ENCODE measurements at places on chromosomes 7 and 10.

DNA sequence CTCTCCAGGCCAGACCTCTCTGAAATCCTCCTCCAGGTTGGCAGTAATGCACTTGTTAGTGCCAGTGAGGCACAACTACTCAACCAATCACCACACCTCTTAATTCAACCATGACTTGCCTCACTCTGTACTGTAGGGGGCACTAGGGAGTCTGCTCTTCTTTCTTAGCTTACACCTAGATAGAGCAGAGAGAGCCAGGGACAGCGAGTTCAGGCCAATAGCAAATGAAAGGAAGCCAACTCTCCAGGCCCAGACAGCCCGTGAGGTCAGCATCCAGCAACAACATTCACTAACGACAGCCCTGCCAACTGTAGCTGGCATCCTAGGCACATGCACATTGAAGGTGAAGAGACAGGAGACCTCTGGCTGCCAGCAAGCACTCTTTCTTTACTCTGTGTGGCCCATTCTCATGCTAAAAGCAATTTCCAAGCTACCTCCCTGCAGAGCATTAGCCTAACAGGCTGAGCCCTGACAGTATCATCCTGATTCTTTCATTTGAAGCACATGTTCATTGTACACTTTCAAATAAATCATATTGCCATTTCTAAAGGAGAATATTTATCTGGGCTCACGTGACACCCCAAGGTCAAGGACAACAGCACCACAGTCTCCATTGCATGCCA lies 136.3 kb downstream of the DPY19L1 start:
- DNase-seq, result no peak

DNA sequence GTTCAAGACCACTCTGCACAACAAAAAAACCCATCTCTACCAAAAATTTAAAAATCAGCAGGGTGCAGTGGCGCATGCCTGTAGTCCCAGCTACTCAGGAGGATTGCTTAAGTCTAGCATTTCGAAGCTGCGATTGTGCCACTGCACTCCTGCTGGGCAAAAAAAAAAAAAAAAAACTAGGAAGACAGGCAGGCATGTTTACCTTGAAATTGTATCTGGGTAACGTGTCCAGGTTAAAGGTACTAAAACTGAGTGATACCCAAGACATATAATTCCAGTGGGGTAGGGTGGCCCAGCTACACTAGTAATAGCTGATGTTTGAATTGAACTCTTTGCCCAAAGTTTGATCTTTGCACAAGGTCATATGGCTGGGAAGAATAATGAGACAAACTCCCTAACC lies 16.2 kb downstream of the GHITM start:
- no peak for DNase-seq

- DNase-seq, result no peak
Observed at GRCh38 chr10:13787015-13787421, 200.3 kb downstream of the PRPF18 start.

GRCh38 chr10:61887772-61888171 lies 13.7 kb upstream of the ARID5B start:
- no peak for DNase-seq

GRCh38 chr10:8086315-8086714 lies 31.8 kb downstream of the GATA3 start:
- DNase-seq, result no peak

DNA sequence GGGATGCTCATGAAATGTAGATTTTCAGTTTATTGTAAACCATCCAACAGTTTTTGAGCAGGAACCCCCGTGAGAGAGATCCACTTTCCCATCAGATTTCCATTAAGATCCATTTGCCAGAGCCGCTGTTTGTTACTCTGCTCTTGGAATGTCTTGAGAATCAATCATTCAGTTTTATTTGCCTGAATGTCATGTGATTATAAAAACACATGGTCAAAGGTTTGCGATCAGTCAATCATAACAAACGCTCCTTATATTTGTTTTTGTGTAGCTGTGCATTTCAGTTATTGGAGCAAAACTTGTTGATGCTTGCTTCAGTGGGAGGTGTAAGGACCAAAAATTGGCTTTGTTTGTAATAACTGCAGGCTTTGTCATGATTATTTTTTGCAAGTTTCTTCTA lies 155.8 kb upstream of the RHOBTB1 start:
- no peak for DNase-seq

DNA sequence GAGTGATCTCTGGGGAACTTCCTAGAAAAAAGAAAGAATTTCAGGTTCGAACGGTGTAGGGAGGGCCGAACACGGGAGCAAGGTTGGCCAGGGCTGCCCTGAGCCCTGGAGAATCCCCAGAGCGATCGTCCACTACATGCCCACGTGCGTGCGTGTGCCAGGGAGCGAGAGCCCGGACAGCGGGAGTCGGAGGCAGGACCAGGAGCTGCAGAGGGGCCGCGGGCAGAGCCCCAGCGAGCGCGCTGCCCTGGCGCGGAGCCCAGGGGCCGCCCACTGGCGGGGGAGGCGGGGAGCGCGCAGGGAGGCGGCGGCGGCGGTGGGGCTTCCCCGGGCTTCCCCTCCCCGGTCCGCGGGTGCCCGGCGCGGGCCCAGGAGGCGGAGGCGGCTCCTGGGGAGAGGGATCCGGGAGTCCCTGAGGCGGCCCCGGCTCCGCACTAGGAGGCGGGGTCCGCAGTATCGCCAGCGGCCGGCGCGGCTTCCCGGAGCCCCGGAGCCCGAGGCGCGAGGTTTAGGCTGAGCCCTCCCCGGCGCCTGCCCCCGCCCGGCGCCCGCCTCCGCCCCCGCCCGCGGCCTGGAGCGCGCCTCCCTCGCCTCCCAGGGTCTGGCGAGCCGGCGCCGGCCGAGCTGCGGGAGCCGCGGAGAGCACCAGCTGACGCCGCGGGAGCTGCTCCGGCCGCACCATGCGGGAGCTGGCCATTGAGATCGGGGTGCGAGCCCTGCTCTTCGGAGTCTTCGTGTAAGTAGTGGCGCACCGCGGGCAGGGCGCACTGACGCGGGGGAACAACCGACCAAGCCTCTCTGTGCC lies at the start of gene PLPP4:
Gene PLPP4, plus strand, starts transcription at position 602 of the 805 bp plus-strand sequence. Its CDS starts 79 bp downstream, at position 681.
- no peak for DNase-seq

GRCh38 chr10:46995234-46995633 lies 84.0 kb downstream of the PTPN20 start:
- DNase-seq, result no peak

DNA sequence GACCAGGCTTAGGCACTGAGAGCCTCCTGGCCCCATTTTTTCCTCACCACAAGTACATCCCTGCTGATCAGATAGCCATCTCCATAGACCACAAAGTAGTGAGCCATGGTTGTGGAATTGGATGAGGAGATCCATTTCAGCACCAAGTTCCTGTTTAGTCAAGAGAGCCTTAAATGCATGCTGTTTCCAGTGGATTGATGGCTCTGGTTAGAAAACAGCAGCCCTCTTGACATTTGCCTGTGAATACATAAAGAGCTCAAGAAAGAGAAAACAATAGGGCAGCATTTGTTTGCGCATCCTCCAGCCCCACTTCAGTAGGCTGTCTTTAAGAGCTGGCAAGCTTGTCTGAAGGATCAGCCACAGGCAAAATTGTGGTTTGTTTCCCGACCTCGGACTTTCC lies 251.2 kb downstream of the POU6F2 start:
- no peak for DNase-seq

DNA sequence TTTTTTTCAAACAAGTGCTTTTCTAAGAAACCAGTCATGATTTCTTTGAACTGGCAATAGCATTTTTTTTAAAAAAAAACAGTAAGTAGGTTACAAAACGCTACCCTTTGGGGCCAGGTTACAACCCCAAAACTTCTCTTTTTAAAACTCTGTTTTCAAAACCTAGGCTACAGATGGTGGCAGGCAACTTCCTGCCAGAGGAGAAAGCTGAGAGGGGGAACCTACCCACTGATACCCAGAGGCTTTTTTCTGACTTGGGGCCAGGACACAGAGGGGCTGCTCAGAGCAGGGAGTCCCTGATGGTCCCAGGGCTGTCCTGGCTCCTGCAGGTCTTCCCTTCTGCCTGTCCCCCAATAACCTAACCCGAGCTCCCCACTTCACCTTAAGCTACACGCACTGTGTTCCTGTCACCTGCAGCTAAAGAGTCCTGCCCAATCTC lies 6.9 kb downstream of the STN1 start:
- DNase-seq, result no peak

DNA sequence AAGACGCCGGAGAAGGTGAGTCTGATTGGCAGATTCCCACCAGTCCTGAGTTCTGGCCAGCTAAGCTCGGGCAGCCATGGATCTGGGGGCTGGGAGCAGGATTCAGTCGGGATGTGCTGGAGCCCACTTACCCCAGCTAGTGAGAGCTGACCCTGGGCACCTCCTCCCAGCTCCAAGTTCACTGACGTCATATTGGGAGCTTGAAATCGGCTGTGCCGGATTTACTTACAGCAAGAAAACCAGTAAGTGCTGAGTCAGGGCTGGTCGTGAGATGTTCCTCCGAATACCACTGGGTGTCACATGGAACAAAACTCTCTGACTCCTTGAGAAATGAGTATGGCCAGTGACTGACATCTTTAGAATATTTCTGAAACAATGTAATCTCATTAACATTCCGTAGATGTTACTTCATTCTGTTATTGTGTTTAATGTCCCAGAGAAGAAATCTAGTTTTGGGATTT lies 621.2 kb downstream of the SDK1 start:
- peak; percentile 60 for DNase-seq

GRCh38 chr7:140619176-140619575 lies 21.4 kb downstream of the DENND2A start:
- no peak for DNase-seq

DNA sequence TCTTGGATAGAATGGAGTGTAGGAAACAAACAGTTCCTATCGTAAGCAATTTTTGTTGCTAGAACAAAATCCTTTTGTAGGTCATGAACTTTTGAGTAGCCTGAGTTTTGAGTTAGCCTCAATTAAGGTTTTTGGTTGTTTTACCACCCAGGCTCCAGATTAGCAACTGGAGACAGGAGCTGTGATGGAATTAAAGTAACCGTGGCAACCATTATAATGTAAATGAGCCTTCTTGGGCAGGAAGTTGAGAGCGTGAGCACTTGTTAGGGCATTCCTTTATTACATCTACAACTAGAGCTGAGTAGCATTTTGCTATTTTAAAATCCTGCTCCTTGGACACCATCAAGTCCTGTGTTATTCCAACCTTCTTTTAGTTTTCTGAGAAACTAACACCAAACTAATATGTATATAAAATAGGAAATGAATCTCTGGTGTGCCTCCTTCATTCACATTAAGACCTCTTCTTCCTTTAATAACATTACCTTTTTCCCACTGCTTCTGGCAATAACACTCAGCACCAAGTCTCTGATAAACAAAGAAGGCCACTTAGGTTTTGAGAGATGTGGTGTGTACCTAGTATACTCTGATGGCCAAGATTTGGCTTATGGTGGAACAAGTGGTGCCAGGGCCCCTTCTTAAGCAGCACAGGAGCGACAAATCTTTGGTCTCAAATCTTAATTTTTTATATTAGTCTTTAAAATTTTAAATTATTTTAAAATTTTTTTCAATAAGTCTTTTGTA lies 34.0 kb downstream of the AHCYL2 start:
- no peak for DNase-seq

DNA sequence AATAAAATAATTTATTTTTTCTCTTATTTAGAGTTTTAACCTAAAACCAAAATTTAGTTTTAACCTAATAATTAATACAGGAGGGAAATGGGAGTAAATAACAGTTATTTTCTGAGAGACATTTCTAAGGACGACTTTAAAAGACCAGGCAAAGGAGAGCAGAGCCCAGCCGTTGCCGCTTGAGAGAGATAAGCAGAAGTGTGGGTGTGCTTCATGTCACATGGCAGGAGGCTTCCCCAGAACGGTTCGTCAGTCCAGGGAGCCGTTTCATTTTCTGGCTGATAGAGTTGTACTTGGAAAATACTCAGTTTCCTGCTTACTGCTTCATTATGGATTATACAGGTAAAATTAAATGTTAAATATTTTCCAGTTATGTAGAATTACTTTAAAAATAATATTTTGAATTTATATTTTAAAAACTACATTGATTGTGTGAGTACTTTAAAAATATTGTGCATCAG lies 61.4 kb downstream of the ST7 start:
- DNase-seq, result no peak

DNA sequence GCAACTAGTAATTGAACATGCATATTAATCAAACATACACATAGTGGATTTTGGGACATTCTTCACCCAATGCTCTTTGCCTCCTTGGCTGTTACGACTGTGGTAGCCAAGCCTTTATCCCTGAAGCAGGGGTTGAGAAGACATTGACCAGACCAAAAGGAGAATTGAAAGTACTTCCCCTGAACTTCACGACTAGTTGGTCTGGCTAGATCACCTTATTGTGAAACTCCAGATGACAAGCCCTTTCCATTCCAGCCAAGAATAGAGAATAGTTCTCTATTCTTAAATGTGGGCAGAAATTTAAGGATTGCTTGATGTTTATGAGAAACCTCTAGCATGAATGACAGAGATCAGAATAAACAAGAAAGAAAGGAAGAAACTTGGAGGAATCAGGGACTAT lies 97.0 kb downstream of the LRMDA start:
- no peak for DNase-seq

DNA sequence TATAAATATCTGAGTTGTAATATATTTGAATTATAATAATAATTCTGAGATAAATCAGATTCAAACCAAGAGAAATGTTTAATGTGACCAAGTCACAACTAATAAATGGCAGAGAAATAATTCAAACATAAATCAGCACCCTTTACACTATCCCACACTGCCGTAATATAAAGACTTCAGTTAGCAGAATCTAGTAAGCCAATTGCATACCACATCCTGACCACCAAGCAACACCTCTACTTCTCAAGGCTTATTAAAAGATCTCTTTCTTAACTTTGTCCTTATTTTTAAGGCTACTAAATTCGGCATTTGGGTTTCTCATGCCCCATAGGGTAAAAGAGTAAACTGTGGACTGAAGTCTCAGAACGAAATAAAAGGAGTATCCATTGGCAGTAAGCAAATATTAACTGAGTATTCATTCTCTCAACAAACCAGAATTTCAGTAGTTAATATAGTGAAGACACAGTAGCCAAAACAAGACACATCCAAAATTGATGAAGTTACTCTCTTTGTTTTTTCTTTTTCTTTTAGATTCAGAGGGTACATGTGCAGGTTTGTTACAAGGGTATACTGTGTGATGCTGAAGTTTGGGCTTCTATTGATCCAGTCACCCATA lies 14.8 kb downstream of the ACBD5 start:
- DNase-seq, result no peak

DNA sequence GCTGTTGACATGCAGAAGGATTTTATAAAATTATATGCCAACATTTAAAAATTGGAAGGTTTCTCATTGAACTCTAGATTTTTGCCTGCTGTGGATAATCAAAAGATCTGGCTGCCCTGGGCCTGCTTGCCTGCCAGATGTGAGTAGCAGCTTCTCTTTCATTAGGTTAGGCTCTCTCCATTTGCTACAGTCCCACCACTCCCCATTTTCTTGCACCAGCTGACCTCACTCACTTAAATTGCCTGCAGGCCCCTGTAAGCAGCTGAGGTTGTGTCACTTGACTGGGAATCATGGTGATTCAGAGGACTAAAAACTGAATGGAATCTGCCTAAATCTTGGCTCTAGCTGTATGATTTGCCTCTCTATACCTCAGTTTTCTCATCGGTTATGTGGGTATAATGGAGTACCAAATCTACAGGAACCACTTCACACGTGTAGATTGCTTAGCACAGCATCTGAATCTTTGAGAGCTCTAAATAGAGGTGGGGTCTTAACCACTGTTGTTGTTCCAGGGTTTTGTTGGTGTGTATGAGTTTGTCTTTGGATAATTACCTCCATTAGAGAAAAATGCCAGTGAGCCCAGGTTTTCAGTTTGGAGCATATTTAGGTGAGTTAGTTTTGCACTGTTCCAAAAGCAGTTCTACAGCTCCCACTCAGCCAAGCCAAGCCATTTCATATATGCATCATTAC lies 18.6 kb upstream of the RAPGEF5 start:
- DNase-seq, result no peak

GRCh38 chr10:48978318-48978717 lies 38.7 kb upstream of the LRRC18 start:
- no peak for DNase-seq

GRCh38 chr10:93757136-93757535 lies 600 bp upstream of the LGI1 start:
- DNase-seq, result no peak
